ENCODE measurements at places on chromosomes 13 and 19. TPM values are rescaled to one million over a fixed set of nuclear protein-coding genes. Genes with fewer than 3 reads are reported as not detected.

Gene NUDT15
- total RNA-seq = 21.9 TPM

Gene SIGLECL1
- total RNA-seq = not detected

Gene IQCN
- total RNA-seq = 0.32 TPM

Gene FAM83E
- 0.57 TPM for total RNA-seq

Gene ZNF320
- 4.8 TPM for total RNA-seq

Gene GRIN2D
- 0.25 TPM for total RNA-seq

Gene PEAK3
- not detected for total RNA-seq

Gene HCST
- total RNA-seq = not detected

Gene IGFL3
- not detected for total RNA-seq

Gene FAM124A
- total RNA-seq = 1.7 TPM

Gene COMP
- not detected for total RNA-seq

Gene TTC9B
- total RNA-seq = not detected

Gene PRR22
- 1.3 TPM for total RNA-seq
